Stimulated activated CD4-positive, alpha-beta T cell treated with anti-CD3 and anti-CD28 coated beads, Interleukin-15, amount 100 ng/mL, for 24 hours (primary cell): ENCODE measurements at places on chromosomes 6 and 20.

GRCh38 chr6:13184547-13184946, 143.8 kb downstream of the TBC1D7 start:
- DNase-seq: no peak

GRCh38 chr6:40841721-40842120, 197.3 kb downstream of the UNC5CL start:
- no peak for DNase-seq

DNA sequence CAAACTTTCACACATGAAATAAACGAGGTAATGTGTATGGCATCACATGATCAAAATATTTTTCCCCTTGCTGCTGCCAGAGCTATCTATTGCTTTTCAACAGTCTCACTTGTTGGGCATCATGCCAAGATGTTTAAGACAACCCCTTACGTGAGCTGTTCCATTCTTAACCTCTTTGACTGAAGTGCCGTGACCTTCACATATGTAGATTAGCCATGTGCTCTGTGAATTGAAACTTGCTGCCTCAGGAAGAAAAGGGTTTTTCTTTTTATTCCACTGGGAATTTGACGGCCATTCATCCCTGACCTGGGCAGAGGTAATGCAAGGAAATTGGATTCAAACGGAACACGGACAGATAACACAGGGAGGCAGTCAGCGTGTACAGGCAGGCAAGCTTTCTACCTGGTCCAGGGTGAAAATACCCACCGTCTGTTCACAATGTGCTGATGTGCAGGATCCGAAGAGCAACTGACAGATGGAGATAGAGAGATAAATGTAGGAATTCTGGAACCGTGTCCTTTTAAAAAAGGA, 14.2 kb downstream of the ARID1B start:
- DNase-seq: no peak

- no peak for DNase-seq
Measured at GRCh38 chr6:150689900-150690590, 90.4 kb downstream of the PLEKHG1 start.

DNA sequence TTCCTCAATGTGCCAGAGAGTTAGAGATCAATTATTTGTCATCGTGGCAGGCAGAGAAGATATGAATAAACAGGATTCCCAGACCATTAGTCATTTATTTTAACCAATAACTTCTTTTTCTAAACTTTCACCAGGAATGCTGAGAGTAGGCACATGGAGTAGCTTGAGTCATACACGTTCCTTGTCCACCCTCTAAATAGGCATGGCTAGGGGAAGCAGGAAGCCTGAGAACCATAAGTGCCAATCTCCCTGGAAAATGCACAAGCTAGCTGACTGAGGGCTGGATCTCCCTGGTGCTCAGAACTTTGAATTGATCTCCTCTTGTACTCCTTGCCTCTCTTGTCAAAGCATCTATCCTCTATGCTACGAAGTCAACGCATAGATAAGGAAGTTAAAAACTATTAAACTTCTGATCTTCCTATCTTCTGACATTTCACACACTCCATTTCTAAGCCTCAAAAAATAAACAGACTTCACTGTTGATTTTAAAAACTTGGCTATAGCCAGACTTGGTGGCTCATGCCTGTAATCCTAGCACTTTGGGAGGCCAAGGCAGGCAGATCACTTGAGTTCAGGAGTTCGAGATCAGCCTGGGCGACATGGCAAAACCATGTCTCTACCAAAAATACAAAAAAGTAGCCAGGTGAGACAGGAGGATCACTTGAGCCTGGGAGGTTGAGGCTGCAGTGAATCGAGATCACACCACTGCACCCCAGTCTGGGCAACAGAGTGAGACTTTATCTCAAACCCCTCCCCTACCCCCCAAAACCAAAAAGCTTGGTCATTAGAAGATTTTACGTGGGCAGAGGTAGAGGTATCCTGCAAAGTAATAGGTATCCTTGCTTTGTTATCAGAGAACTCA, 11.8 kb downstream of the ADTRP start:
- DNase-seq: no peak

DNA sequence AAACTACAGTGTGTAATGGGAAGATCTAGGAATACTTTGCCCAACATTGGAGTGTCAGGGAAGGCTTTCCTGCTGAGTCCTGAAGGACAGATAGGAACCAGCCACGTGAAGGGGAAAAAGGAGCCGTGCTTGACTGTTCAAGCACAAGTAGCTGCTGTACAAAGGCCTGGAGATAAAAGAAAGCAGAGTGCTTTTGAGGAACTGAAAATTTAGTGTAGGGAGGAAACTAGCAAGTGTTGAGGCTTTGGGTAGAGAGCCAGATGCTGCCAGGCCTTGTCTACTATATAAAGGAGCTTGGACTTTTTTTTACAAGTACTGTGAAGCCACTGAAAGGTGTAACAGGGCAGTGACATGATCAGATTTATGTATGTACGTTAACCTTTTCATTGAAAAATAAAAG, 39.0 kb downstream of the DSE start:
- DNase-seq: no peak

DNA sequence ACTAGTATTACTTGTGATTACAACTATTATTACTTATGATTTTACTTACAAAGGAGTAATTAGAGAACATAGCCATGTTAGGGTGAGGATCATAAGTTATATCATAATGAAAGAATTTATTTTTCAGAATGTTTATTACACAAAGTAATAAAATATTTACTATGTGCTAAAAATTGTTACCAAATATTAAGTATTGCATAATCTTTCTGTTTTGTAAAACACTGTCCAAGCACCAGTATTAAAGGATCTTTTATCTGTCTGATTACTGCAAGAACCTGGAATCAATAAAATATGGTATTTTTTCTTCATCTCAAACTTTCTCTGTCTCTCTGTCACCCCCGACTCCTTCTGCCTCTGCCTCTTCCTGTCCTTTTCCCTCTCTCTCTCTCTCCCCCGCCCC, 250.1 kb downstream of the BCKDHB start:
- no peak for DNase-seq

- no peak for DNase-seq
Measured at GRCh38 chr20:7798176-7798575, 142.1 kb downstream of the HAO1 start.

DNA sequence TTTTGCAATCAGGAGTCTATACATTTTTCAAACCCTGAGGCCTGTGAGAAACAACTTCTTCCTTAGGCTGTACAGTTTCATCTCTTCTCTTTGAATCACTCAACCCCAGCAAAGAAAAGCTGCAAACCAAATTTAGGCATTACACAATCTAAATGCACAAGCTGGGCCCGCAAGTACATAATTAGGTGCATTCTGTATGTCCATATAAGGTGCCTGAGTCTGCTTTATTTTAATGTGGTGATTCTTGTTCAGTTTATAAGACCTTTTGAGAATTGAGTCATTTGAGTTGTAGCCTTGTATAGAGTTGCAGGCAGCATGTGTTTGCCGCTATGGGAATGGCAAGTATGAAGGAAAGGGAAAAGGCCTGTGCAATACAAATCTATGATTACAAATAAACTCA, 709.6 kb upstream of the MARCKS start:
- DNase-seq: no peak

DNA sequence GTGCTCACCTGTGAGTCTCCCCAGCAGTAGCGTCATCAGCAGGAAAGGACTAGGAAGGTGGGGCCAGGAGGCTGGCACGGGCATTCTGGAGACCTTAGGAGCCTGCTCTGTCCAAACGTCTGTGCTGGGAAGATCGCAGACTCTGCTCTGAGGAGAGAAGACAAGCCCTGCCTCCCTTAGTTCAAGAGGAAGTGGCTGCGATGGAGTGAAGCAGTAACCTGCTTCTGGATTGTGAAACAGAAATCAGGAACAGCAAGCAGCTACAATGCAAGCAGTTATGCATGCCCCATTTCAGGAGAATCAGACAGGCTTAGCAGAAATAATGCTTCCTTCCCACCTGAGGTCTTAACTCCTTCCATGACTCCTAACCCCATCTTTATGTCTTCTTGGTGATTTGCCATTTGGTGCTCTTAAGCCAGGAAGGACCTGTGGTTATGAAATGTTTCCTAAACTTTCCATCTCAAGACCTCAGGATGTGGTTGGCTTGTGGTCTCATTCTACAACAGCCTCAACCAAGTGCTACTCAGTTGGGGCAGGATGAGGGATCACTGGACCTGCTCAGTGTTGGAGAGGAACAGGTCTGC, at the start of gene SIRPB1:
TSS of gene SIRPB1 (minus strand) at position 149 of the 584 bp plus-strand sequence. CDS start at position 84, 65 bp downstream.
- DNase-seq: no peak

GRCh38 chr6:35090734-35091133, 50.4 kb downstream of the TCP11 start:
- DNase-seq: no peak

DNA sequence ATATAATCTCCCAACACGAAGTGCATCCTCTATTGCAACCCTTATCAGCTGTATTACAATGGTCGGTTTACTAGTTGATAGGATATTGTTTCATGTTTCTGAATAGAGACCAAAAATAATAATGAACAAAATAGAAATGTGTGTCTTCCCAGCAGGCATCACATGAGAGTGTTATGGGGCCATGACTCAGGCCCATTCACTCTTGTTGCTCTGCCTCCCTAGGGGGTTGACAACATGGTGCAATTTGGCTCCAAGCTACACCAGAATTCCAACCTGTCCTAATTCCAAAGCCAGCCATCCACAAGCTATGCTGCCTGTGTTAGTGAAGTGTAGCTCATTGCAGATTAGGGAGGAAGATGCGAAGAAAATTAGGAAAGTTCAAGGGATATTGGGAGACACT, 13.1 kb upstream of the SAYSD1 start:
- no peak for DNase-seq

DNA sequence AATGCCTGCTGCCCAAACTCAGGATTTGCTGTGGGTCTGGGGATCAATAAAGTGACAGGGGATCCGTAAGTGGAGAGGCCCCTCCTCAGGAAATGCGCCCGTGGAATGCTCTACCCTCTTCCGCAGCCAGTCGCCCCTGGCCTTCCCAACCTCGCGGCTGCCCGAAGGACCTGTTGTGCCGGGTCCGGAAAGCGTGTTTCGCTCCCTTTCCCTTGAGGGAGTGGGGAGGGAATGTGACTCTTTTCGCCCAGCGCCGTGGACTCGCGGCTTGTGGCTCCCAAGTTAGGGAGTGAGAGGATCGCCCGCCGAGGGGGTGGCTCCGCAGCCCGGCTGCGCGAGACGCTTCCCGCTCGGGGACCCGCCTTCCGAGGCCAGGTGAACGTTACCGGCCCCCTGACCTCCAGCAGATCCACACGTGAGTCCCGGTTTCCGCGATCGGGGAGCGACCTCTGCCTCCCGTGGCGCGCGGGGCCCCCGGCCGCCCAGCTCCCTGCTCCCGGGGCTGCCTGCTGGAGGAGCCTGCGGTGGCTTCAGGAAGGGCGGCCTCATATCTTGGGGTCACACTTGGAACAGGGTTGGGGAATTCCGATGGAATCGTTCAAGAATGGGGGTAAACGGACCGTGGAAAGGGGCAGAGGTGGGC, 666 bp downstream of the TPD52L1 start:
- peak; percentile 19 for DNase-seq

- no peak for DNase-seq
Measured at GRCh38 chr20:63117661-63118302, 98.1 kb downstream of the YTHDF1 start.

GRCh38 chr20:1386323-1386722, 6.5 kb downstream of the FKBP1A start:
- DNase-seq: no peak

GRCh38 chr6:129105793-129106192, 222.9 kb downstream of the LAMA2 start:
- DNase-seq: no peak

GRCh38 chr6:135052939-135053338, 1.7 kb downstream of the HBS1L start:
- no peak for DNase-seq

GRCh38 chr6:1482381-1483166, 93.2 kb downstream of the FOXF2 start:
- DNase-seq: no peak

- no peak for DNase-seq
Measured at GRCh38 chr20:14715400-14715799, 378.0 kb upstream of the FLRT3 start.

GRCh38 chr6:120164531-120164930, 815.0 kb upstream of the MAN1A1 start:
- no peak for DNase-seq

GRCh38 chr6:514396-514978, 122.9 kb downstream of the IRF4 start:
- peak; percentile 52 for DNase-seq

DNA sequence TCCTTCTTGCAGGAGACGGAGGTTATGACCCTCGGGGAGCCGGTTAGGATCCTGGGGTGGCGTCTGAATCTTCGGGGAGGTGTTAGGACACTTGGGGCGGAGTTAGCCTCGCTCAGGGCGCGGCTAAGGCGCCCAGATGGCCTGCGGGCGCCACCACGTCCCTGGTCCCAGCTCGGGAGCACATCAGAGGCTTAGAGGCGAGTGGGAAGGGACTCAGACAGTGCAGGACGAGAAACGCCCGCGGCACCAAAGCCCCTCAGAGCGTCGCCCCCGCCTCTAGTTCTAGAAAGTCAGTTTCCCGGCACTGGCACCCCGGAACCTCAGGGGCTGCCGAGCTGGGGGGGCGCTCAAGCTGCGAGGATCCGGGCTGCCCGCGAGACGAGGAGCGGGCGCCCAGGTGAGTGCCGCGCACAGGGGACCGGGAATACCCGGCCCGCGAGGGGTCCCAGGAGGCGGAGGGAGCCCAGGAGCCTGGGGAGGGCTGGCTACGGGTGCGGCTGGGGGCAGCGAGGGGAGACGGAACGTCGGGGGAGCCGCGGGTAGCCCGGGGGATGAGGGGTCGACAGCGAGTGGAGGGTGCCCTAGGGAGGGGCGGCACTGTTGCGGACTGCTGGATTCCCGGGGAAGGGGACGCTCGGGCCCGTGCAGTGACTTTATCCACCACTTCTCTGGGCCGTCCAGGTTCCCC, at the start of gene HCK:
TSS of gene HCK (plus strand) at position 153 of the 688 bp plus-strand sequence.
- peak; percentile 25 for DNase-seq

- DNase-seq: peak; percentile 58
Measured at GRCh38 chr6:53741034-53741823, 53.6 kb upstream of the LRRC1 start.

DNA sequence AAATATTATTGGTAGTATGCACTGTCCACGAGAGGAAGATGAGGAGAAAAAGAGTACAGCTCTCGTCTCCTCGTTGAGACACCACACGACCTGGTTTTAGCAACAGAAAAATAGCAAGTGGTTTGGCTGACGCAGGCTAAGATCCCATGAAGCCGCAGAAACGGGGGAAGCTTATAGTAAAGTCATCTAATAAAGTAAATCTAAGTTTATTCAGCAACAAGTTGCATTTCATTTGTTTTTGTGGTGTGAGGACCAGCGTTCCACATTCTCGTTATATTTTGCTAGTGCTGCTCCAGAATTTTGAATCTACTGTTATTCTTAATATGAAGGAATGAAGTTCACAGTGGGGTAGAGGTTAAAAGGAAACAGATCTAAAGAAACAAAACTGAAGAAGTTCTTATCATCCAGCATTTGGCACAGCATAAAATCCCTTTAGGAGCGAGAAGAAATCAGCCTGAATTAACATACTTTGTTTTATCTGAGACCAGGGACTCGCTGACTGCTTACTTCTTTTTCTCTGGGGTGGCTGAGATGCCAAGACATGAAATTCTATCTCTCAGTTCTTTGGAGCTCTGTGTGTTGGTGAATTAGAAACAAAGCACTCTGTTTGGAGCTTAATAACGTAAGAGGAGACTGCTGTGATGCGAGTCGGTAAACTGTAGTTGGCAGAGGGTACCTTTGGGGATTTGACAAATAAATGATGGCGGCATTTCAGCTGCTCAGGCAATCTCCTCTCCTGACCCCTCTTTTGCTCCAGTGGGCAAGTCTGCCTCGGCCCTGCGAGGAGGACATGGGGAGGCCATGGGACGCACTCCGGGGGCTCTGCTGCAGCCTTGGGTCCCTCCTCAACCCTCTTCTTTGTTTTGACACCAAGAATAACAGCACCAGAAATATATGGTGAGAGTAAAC, 24.9 kb upstream of the IRF4 start:
- DNase-seq: no peak
